DMS53 (cell line): ENCODE measurements at places on chromosomes 7 and 10.

DNA sequence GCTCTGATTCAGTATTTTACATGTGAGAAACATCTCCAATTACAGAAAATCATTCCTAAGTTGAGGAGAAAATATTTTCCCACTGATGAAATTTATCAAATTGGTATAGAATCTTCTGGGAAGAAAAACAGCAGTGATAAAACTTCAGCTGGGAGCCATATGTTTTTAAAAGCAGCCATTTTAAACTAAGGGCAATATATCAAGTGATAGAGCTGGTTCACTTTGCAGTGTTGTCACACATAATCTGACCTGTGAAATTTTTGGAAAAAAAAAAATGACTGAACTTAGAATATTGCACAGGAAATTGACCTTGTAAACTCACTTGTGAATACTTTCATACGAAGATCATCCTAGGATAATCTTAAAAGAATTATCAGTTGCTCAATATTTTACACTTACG is 10.5 kb upstream of the EZH2 start:
- DNase-seq: no peak

- DNase-seq: no peak
Observed at GRCh38 chr10:20776384-20777118, 120.6 kb downstream of the NEBL start.

- no peak for DNase-seq
Observed at GRCh38 chr10:108375691-108376090, 1211.2 kb upstream of the SORCS1 start.

- DNase-seq: no peak
Observed at GRCh38 chr7:1672851-1673486, 2.9 kb downstream of the ELFN1 start.

- peak; percentile 68 for DNase-seq
Observed at GRCh38 chr7:3897430-3898372, 596.6 kb downstream of the SDK1 start.

DNA sequence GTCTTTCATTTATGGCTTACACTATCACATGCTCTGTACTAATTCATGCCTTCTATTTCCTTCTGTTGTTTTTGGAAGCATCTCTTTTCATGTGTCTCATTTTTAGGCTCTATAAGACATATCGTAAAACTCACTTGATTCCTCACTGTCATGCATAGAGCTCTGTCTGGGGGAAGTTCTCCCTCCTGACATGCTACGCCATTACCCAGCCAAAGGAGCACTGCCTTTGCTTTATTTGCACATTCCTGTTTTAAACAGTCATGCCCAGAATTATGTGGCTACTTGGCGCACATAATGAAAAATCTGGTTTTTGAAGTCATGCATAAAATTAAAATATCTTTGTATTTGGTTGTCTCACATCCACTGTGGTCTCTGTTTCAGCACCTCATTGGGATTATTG is 17.6 kb upstream of the AKR1C3 start:
- no peak for DNase-seq

- no peak for DNase-seq
Observed at GRCh38 chr10:92278996-92279696, 11.7 kb downstream of the CPEB3 start.

DNA sequence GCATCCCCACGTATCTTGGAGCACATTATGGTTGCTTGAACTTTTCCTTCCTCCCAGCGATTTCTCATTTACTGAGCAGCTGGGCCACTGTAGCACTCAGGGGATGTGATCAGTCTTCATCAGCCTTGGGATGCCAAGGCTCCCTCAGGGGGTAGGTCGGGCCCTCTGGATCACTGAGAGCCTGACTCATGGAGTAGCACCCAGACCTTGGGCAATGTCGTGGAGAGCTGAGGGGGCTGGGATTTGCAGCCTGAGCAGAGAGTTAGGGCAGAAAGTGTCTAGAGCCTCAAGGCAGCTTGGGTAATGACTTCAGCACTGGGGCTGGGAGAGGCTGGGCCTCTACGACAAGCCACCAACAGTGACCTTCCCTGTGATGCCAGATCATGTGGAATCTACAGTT is 86.5 kb upstream of the CXCL12 start:
- DNase-seq: no peak

GRCh38 chr10:75994357-75995040 is 563.1 kb downstream of the LRMDA start:
- DNase-seq: no peak

DNA sequence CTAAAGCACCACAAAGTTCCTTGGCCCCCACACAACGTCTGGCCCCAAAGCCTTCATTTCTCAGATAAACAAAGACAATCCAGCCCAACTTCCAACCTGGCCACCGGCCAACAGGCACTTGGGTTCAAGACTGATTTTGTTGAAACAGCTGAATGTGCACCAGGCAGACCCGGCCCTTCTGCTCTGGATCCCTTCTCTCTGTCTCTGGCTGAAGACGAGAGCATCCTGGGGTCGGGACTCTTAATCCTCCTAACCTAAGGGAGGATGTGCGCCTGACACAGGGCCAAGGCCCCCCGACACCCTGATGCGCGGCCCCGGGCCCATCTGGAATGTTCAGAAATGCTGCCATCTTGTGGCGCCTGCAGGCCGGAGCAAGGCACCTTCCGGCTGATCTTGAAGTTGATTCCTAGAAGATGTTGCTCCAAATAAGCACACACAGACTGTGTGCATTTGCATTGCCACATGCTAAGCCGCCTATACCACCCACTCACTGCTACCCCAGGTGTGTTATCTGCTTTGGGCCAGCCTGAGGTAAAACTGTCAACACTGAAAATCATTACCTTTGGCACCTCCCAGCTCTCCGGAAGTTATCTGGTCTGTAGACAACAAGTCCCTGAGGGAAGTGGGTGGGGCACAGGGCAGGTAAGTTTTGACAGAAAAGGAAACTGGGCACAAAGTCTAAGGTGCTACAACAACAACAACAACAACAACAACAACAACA is 98.4 kb upstream of the HABP2 start:
- peak; percentile 60 for DNase-seq

GRCh38 chr10:30834651-30835050 is 197.0 kb downstream of the ZNF438 start:
- no peak for DNase-seq

- no peak for DNase-seq
Observed at GRCh38 chr10:33809732-33810131, 475.3 kb upstream of the NRP1 start.

DNA sequence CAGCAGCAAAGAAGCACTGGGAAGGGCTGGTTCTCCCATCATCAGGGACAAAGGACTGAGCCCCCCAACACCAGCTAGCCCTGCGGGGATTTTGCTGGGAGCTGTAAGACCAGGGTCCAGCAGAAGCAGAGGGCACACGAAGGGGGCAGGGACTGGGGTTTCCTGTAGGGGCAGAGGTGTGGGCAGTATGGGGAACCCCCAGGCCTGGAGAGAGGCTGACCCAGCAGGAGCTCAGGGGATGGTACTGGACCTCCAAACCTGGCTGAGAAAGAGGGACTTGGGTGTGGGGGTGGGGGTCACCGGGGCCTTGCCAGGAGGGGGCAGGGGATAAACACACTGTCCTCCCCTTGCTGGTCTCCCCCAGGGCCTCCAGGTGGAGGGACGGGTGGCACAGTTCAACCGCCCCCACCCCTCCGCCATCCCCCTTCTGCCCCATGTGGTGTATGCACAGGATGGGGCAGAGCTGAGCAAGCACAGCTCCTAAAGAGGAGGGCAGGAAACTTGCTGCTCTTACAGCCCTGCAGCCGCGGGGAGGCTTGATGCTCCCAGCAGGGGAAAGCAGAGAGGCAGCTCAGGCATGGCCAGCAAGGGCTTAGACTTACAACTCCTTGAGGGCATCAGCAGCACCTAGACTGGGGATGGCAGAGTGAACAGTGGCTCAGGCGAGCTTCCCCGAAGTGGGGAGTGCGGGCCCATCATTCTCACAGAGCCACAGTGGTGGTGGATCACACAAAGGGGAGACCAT is 12.4 kb upstream of the RET start:
- no peak for DNase-seq

- DNase-seq: peak; percentile 88
Observed at GRCh38 chr10:59971915-59972314, 65.6 kb upstream of the CCDC6 start.

DNA sequence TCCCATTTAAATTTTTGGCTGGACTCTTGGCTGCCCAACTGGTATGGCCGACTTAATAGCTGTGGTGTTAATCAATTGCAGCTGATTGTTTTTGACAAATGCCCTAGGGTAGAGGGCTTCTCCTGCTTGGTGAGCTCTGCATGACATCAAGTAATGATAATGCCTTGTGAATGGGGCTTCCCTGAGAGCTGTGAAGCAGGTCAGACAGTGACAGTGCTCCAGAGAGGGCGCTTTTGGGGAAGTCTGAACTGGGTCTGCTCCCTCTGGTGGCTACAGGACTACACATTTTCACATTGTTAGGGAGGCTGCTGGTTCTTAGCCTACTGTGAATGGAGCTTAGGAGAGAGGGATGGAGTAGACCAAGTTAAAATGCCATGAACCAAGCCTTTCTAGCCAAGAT is 98.8 kb downstream of the SDK1 start:
- DNase-seq: peak; percentile 50

DNA sequence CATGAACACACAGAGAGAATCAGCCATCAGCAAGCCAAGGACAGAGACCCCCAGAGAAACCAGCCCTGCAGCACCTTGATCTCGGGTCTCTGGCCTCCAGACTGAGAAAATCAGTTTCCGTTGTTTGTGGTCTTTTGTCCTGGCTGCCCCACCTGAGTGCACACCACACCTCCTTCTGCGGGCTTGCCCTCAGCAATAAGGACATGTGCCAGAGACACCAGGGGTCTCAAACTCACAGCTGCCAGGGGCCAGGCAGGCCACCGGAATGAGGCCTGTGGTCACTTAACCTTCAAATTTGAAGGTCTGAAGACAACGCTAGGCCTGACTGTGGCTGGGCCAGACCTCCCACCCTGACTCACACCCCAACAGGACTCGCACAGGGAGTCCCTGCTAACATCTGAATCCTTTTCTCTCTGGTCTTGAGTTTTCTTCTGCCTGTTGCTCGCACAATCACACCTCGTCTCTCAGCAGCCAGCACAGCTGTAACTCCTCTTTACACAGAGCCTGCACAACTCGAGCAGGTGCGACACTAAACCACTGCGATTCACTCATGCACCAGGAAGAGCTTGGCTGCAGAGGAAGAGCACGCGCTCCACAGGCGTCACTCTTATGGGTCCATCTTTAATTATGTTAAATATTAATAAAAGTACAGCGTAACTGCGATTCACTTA is 86.2 kb downstream of the CHST15 start:
- DNase-seq: no peak

- DNase-seq: no peak
Observed at GRCh38 chr10:116209781-116210180, 63.2 kb downstream of the GFRA1 start.

- DNase-seq: no peak
Observed at GRCh38 chr7:20193242-20193777, 23.9 kb downstream of the MACC1 start.

- DNase-seq: no peak
Observed at GRCh38 chr10:17506856-17507471, 52.6 kb upstream of the ST8SIA6 start.

DNA sequence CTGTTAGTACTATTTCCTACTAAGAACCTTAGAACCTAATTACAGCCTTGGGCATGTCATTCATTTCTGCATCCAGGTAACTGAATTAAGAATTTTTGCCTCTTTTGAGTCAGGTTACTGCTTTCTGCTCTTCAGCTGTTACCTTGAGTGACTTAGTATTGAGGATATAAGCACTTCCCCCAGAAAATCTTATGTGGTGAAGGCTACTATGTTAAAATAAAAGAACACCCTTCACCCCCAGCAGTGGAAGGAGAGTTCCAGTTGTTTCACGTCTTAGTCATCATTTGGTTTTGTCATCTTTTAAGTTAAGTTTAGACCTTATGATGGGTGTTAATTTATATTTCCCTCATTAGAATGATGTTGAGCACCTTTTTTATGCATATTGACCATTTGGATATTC is 82.8 kb downstream of the GLCCI1 start:
- no peak for DNase-seq

DNA sequence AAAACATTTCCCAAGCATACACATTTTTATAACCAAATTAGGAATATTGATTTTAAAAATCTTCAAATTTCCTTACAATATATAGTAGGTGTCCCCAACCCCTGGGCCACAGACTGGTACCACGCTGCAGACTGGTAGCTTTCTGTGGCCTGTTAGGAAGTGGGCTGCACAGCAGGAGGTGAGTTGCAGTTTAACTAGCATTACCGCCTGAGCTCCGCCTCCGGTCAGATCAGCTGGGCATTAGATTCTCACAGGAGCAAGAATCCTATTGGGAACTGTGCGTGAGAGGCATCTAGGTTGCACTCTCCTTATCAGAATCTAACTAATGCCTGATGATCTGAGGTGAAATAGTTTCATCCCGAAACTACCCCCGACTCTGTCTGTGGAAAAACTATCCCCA is 62.1 kb downstream of the ZWINT start:
- DNase-seq: peak; percentile 9

DNA sequence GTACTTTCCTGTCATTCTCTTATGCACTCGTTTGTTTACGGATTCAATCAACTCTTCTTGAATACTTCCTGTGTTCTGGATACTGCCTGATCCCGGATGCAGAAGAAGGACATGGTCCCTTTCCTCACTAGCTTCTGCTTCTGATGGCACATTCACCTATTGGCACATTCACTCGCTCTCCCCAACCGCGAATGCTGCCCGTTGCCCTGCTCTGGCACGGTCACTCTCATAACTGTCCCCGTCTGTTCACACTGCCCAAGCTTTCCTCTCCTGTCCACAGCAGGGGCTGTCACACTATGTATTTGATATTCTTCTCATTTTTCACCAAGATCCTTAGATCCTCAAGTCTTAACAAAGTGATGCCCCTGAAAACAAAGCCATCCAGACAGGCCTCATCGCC is 327.4 kb downstream of the PAXIP1 start:
- no peak for DNase-seq

- DNase-seq: no peak
Observed at GRCh38 chr10:61100887-61101286, 156.9 kb upstream of the RHOBTB1 start.

- DNase-seq: no peak
Observed at GRCh38 chr10:5698062-5698461, 13.4 kb downstream of the TASOR2 start.

DNA sequence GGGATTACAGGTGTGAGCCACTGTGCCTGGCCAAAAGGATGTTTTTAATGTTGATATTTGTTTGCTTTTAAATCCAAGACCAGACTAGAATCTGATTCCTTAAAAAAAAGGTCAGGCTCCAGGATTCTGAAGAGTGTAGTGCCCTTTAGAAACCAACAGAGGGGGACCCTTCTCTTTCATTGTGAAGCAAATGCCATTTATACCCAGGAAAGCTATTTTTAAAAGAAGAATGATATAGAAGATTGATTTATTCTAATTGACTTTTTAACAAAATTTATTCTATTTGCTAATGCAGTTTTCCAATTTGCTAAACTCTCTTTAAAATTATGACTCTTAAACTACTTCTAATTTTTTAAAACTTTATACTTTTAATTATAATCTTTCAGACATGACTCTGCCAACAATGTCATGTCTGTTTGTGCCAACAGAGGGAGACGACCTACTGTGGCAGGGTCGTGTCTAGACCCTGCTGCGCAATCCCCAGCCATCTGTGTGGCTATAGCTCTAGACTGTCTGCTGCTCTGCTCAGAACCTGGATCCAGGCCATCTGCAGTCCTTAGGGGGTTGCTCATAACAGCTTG is 201.0 kb upstream of the IMMP2L start:
- peak; percentile 80 for DNase-seq
